ENCODE measurements at places on chromosomes 5 and 9.

GRCh38 chr9:127742435-127743088 is 7.5 kb upstream of the TOR2A start:
- no peak for DNase-seq

DNA sequence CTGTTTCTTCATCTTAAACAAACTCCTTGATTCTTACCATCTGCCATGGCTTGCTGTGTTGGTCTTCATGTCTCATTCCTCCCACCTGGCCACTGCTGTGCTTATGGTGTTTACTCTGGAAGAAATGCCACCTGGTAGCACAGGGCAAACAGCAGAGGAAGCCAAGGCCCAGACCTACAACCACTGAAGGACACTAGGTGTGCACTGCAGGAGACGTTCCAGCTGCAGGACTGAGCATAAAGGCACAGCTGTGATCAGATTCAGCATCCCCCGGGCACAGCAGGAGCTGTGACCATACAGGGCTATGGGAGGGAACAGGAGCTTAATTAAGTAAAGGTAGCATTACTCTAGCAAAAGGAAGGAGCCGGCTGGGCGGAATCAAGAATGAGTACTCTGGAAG is 12.6 kb upstream of the GNAQ start:
- no peak for DNase-seq

DNA sequence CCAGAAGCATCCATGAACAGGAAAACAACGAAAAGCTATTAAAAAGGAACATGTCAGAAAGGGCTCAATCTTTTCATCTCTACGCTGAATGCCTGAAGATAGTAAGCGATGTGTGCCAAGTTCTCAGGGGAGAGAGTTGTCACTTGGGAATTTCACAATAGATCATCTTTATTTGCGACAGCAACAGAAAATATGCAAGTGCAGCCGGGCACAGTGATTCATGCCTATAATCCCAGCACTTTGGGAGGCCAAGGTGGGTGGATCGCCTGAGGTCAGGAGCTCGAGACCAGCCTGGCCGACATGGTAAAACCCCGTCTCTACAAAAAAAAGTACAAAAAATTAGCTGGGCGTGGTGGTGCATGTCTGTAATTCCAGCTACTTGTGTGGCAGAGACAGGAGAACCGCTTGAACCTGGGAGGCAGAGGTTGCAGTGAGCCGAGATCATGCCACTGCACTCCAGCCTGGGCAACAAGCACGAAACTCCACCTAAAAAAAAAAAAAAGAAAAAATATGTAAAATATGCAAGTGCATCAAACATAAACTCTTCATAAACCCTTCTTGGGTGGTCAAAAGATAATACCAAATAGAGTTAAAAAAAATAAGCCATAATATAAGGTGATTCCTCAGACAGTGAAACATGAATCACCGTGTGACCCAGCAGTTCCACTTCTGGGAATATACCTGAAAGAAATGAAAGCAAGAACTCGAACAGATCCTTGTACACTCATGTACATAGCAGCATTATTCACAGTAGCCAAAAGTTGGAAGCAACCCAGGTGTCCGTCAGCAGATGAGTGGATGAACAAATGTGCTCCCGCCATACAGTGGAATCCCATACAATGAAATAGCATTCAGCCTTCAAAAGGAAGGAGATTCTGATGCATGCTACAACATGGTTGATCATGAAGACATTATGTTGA is 16.2 kb downstream of the SFXN1 start:
- DNase-seq, result no peak

- DNase-seq, result no peak
Observed at GRCh38 chr9:100465761-100466160, 7.2 kb upstream of the TMEFF1 start.

GRCh38 chr5:124301850-124302249 is 444.6 kb downstream of the ZNF608 start:
- no peak for DNase-seq

DNA sequence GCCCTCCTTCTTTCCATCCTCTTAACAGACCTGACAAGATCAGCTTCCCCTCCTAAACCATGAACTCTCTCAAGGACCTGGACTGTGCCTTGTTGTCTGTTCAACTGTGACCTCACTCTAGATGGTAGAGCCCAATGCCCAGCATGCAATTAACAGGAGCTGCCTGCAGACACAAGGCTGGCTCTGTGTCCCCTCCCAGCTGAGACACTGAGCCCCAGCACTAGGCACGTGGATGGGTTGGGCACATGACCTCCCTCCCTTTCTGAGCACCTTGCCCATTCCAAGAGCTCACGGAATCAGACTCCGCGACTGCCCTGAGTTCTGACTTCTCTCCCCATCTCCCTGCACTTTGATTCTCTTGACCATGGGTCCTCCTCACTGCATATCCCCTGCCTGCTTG is 93.5 kb upstream of the LRRTM2 start:
- DNase-seq, result no peak

- no peak for DNase-seq
Observed at GRCh38 chr9:328453-328852, 113.8 kb downstream of the DOCK8 start.

DNA sequence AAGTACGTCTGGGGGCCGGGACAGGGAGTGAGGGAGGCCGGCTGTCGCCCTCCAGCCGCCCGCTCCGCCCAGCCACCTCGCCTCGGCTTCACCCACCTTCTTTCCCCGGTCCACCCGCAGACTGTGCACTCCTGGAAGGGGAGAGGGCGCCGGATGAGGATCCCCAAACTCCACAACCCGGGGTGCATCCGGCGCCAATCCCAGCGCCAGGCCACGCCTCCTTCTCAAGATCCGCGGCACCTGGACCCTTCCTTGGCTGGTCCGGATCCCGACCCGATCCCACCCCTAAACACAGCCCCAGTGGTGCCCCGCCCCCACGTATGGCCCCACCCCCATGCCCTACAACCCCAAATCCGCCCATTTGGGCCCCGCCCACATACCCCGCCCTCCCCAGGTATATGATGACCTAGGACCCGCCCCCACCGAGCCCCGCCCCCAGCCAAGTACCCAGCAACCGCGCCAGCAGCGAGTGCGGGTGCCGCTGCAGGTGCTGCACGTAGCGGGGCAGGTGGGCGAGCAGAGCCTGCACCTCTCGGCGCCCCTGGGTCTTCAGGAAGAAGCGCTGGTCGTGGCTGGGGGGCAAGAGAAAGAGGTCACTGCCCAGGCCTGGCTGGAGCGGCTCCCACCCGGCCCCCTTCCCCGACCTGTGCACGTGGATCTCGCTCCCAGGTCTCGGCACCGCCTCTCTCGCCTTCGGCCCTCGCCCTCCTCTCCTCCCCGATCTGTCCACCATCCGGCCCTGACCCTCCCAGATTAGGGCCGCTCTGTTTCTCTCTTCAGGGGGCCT is 3.2 kb downstream of the PIP5KL1 start:
- DNase-seq, result no peak

DNA sequence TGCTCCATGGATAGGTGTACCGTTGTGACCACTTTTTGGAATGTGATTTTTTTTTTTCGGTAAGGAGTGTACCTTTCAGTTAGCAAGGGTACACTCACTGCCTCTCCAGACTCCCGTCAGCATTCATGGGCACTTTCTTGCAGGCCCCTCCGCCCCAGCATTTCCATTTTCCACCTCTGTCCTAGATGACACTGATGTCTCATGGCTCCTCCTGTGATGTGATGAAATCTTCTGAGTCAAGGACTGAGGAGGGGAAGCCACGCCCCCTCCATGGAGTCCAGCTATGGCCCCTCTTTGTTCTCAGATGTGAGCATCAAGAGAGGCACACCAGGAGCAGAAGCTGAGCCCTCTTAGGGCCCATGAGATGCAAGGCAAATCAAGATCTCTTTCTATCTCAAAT is 61.8 kb downstream of the CTSL start:
- no peak for DNase-seq

DNA sequence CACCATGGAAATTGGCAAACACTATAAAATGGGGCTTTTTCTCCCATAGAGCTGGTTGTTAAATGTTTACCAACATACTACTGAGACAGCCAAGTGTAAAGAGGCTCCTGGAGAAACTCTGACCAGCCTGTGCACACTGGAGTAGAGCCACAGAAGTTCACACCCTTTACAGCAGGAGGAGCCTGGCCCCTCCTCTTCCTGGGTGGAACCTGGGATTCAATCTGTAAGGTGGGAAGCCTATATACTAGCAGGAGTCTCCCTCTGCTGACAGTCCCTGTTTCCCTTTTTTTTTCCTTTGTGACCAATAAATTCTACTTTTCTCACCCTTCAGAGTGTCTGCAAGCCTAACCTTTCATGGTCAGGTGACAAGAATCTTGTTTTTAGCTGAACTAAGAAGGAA is 10.4 kb upstream of the SLC30A5 start:
- no peak for DNase-seq

GRCh38 chr5:58925627-58926540 is 343.0 kb downstream of the RAB3C start:
- no peak for DNase-seq

GRCh38 chr5:151052836-151053235 is 28.0 kb downstream of the TNIP1 start:
- DNase-seq, result no peak

DNA sequence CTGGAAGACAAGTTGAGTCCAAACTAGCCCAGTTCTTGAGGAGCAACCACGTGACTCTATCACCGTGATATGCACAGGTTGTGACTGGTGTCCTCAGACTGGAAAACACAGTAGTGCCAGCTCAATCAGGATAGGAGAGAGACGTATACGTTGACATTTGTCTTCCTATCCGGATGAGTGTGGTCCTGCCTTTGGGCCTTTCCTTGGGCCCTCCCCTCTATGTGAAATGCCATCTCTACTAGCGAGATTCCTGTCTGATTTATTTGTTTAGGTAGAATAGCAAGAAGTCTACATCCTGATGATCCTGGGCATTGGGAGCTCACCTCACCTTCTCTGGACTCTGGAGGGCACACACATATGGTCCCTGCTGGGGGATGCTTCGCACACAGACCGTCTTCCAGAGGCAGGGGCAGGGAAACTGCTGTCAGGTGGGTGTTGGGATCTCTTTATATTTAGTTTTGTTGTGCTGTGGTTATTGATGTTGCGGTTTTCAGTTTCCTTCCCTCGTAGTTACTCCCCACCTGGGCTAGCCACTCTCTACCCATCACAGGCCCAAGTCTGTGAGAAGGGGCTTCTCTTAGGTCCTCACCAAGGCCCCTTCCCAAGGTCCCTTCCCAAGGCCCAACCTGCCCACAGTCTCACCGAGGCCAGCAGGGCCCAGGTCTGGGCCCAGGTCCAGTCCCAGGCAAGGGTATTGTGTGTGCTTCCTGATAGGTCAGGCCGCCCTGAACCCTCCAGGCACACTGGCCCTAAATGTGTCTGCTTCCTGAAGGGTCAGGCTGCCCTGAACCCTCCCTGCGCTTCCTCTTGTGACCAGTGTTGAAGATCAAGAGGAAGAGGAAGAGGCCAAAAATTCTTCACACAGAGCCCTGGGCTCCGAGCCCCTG is 19.0 kb upstream of the SPINK4 start:
- no peak for DNase-seq

DNA sequence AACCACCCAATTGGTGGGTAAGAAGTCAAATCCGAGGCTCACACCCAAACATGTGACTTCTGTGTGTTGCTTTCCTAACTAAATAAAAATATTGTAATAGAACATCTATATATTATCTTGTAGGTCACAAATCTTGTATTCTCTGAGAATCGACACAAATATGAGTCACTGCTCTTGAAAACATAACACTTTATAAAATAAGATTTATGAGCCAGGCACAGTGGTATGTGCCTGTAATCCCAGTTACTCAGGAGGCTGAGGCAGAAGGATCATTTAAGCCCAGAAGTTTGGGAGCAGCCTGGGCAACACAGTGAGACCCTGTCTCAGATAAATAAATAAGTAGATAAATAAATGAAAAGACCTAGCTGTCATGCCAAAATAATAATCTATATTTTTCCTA is 624.1 kb downstream of the ANXA1 start:
- no peak for DNase-seq

- no peak for DNase-seq
Observed at GRCh38 chr5:132655821-132656773, 1.9 kb upstream of the IL13 start.

- DNase-seq, result no peak
Observed at GRCh38 chr5:106020894-106021293, 1649.8 kb downstream of the EFNA5 start.

DNA sequence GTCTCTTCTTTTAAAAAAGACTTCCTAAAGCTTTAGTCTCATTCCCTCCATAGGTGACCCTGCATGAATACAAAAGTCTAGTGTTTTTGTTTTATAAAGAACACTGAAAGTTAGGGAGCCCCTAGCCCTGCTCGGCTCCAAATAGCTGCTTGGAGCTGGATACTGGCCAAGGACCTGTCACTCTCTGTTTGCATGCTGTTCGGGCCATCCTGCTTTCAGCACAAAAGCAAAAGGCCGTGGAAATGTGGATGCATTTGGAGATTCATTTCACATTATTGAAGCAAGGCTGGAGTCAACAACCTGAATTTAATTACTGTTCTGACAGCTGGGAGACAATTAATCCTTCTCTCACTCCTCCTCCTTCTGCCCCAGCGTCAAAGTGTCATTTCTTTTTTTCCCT is 151.7 kb upstream of the NMUR2 start:
- no peak for DNase-seq

DNA sequence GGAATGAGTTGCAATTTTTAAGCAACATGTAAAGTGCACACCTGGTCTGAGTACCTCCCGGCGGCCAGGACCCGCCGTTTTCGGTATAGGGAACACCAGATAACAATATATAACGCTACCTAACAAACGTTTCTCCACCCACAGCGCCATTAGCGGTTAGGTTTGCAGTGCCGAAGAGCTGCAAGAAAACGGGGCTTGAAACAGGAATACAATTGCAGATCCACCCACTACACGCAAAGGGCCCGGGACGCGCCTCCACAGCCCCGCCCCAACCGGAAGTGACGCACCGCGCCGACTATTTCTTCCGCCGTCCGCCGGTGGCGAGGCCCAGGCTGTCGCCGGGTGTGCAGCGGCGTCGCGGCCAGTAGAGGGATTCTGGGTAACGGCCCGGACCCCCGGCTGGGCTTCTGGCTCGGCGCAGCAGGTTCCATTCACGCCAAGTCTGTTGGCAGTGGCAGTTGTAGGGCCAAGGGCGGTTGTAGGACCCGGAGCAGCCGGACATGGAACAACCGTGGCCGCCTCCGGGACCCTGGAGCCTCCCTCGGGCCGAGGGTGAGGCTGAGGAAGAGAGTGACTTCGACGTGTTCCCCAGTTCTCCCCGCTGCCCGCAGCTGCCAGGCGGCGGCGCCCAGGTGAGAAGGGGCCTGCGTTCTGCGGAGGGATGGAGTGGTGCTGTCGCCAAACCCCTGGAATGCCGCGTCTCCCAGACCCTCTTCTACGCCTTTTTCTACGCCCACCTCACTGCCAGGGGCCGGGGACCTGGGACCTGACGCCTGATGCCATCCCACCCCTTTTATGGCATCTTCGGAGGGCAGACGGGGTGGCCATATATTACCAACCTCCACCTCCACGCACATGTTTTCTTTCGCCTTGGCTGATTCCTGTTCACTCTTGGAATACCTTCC is at the start of gene CDC37L1:
CDC37L1 (plus strand) TSS at position 302 of the 905 bp plus-strand sequence; CDS start at position 501, 199 bp downstream.
- peak; percentile 99 for DNase-seq

- no peak for DNase-seq
Observed at GRCh38 chr5:6158974-6159831, 219.1 kb downstream of the MED10 start.

All from left forelimb (tissue), 1 donor.